ENCODE measurements at places on chromosomes 3 and 15. TPM values are rescaled to one million over a fixed set of nuclear protein-coding genes. Genes with fewer than 3 reads are reported as not detected.

Gene PPARG
- total RNA-seq: 37.7 TPM

Gene CP
- total RNA-seq: 5.3 TPM

Gene HCLS1
- total RNA-seq: 0.13 TPM

Gene ISG20
- total RNA-seq: 33.2 TPM

Gene XCR1
- not detected for total RNA-seq

Gene CEMIP
- 2.2 TPM for total RNA-seq

Gene GOLGA8K
- 0.71 TPM for total RNA-seq

Gene TIMP4
- total RNA-seq: 11.3 TPM

Gene KLHL25
- total RNA-seq: 7.3 TPM

Gene MYO5A
- 30.6 TPM for total RNA-seq

Gene RYK
- total RNA-seq: 30.2 TPM

Gene CNTN4
- not detected for total RNA-seq

Gene LRRIQ4
- total RNA-seq: not detected

Gene ROPN1
- not detected for total RNA-seq

Gene ERC2
- not detected for total RNA-seq

Gene NCBP2
- 49.1 TPM for total RNA-seq

Gene FBXO40
- not detected for total RNA-seq

Gene SLC24A5
- not detected for total RNA-seq

Gene CHRNA5
- 38.2 TPM for total RNA-seq

Gene CBLB
- 14.0 TPM for total RNA-seq

Gene CYP8B1
- total RNA-seq: not detected

Gene AGTR1
- 0.30 TPM for total RNA-seq

Gene ZBTB11
- 9.7 TPM for total RNA-seq

Gene GPR62
- total RNA-seq: not detected

Gene MCTP2
- total RNA-seq: not detected

Gene ANKUB1
- not detected for total RNA-seq

Gene OR4F15
- total RNA-seq: not detected

Gene KLHL6
- not detected for total RNA-seq

Gene GREM1
- 8.2 TPM for total RNA-seq

Gene TGM4
- total RNA-seq: not detected

Gene NRG4
- total RNA-seq: 1.1 TPM

Gene GANC
- 6.5 TPM for total RNA-seq

Gene ADAMTS7
- 2.5 TPM for total RNA-seq

Gene CKMT1B
- 3.4 TPM for total RNA-seq

Gene CNTN6
- total RNA-seq: not detected

Gene SAMD7
- not detected for total RNA-seq

Gene SPTBN5
- 0.22 TPM for total RNA-seq

Gene TPRG1
- 0.38 TPM for total RNA-seq

Gene PLA2G4D
- not detected for total RNA-seq

Gene CCDC33
- 5.2 TPM for total RNA-seq

Gene MUSTN1
- not detected for total RNA-seq

Gene KIF7
- total RNA-seq: 5.7 TPM

Gene EEFSEC
- 9.2 TPM for total RNA-seq

Gene ASB14
- total RNA-seq: not detected

Gene CHDH
- 1.8 TPM for total RNA-seq

Gene P4HTM
- total RNA-seq: 18.4 TPM

Gene HCN4
- 0.35 TPM for total RNA-seq

Gene LEKR1
- 1.00 TPM for total RNA-seq

Gene KLHL40
- total RNA-seq: not detected

Gene DPPA2
- not detected for total RNA-seq

Measured in A549 treated with RU486 at 1 μM for 4 hours (cell line).